ENCODE measurements at places on chromosomes 12 and 14.

- H3K27ac ChIP-seq, result no peak overlapping the region
- H3K4me3 ChIP-seq, result no peak overlapping the region
- no peak for DNase-seq
- H3K27me3 ChIP-seq, result no peaks in the 10 kb centered on the region
- no peaks in the 10 kb centered on the region for H3K4me1 ChIP-seq
These were observed 123.5 kb upstream of the RFLNA start for GRCh38 chr12:124171231-124171979.

GRCh38 chr12:84305144-84305543 lies 607.5 kb downstream of the SLC6A15 start:
- no peak overlapping the region for H3K27ac ChIP-seq
- no peak overlapping the region for H3K4me3 ChIP-seq
- peaks cover 6% of the 10 kb centered on the region for H3K4me1 ChIP-seq
- H3K36me3 ChIP-seq, result no peaks in the 10 kb centered on the region
- DNase-seq, result no peak
- no peaks in the 10 kb centered on the region for H3K27me3 ChIP-seq

- H3K4me3 ChIP-seq, result no peak overlapping the region
- H3K27me3 ChIP-seq, result no peaks in the 10 kb centered on the region
- H3K36me3 ChIP-seq, result no peaks in the 10 kb centered on the region
These were observed 514.6 kb upstream of the FBXO33 start for GRCh38 chr14:39946807-39947206.

GRCh38 chr14:64983439-64984310 lies 3.0 kb upstream of the FNTB start:
- peaks cover 55% of the 10 kb centered on the region for H3K27me3 ChIP-seq
- no peak overlapping the region for H3K27ac ChIP-seq
- DNase-seq, result no peak
- peaks cover 29% of the 10 kb centered on the region for H3K4me1 ChIP-seq

DNA sequence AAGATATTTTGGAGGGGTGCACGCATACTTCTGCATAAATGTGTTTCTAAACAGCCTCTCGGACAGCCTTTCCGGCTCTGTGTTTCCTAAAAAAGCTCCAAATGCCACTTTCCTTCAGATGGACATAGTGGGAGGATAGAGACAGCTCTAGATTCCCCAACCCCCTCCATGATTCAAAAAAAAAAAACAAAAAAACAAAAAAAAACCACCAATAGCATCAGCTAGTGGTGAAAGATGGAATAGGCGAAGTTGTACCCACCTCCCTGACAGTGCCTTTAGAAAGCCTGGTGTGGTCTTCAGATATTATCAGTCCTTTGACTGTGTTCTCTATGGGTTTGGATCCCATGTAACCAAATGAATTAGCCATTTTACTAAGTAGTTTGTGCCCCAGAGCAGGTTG lies 94.1 kb downstream of the PHETA1 start:
- H3K4me3 ChIP-seq, result no peak overlapping the region
- no peak overlapping the region for H3K27ac ChIP-seq
- no peaks in the 10 kb centered on the region for H3K27me3 ChIP-seq
- no peaks in the 10 kb centered on the region for H3K36me3 ChIP-seq

DNA sequence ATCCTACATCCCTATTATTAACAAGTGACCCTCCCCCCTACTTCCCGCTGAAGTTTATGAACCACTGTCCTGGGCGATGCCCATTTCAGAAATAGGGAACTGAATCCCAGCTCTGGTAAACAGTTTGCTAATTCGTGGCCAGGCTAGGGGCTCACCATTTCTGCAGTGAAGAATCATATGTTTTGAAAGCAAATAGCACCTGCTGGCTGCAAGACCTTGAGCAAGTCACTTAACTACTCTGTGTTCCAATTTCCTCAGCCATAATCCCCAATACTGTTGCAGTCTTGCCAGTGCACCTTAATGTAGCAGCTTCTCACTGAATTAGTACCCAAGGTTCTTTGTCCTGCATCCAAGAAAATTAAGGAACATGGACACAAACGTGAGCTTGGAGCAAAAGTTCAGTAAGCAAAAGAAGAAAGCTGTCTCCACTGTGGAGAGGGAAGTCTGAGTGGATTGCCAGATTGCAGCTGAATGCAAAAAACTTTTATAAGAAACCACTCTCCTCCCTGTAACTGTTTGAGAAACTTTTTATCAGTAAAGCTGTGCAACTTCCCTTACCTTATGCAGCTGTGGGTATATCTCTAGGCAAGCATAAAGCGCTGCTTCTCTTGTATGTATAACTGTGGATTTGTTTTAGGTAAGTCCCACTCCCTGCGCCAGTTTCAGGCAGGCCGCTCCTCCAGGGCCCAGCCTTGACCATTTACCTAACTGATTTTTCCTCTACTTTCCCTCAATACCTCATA lies 824 bp downstream of the OAS1 start:
- peak overlapping the region; percentile 67 for H3K27ac ChIP-seq
- H3K4me1 ChIP-seq, result peaks cover 8% of the 10 kb centered on the region
- peaks cover 4% of the 10 kb centered on the region for H3K36me3 ChIP-seq
- DNase-seq, result no peak

- H3K4me1 ChIP-seq, result peaks cover 58% of the 10 kb centered on the region
- H3K36me3 ChIP-seq, result no peaks in the 10 kb centered on the region
- peak overlapping the region; percentile 85 for H3K27ac ChIP-seq
- DNase-seq, result no peak
These were observed 751 bp downstream of the GDF11 start for GRCh38 chr12:55743406-55744339.

- peak within 1 kb of the TSS; percentile 98 for H3K4me3 ChIP-seq
- peak within 1 kb of the TSS; percentile 99 for H3K27ac ChIP-seq
- DNase-seq, result peak; percentile 79
- H3K27me3 ChIP-seq, result no peaks in the 10 kb centered on the region
- peaks cover 37% of the 10 kb centered on the region for H3K4me1 ChIP-seq
- H3K36me3 ChIP-seq, result no peaks in the 10 kb centered on the region
These were observed at the start of gene KLHDC2 for GRCh38 chr14:49767571-49768300. Gene KLHDC2 (plus strand): TSS chr14:49768153. CDS start chr14:49768469, 316 bp downstream.

DNA sequence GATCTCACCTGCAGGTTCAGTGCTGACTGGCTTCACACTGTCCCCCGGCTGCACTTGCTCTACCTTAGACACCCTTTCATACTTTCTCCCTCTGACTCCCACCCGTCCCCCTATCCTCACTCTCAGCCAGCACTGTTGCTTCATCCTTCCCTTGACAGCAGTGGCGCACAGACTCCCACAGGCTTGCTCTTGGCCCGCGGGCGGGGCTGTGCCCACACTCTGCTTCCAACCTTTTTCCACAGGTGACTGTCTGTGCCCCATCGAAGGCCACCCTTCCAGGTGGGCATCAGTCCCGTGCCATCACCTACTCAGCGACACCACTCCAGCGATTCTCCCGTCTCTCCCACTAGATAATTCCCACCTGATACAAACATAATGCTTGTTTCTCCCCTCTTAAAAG lies 1.0 kb upstream of the RPS6KL1 start:
- DNase-seq, result no peak
- no peaks in the 10 kb centered on the region for H3K36me3 ChIP-seq
- peak overlapping the region; percentile 4 for H3K4me3 ChIP-seq
- H3K27me3 ChIP-seq, result peaks cover 33% of the 10 kb centered on the region

- no peaks in the 10 kb centered on the region for H3K27me3 ChIP-seq
- no peak for DNase-seq
- H3K27ac ChIP-seq, result no peak overlapping the region
- no peaks in the 10 kb centered on the region for H3K4me1 ChIP-seq
- H3K4me3 ChIP-seq, result no peak overlapping the region
These were observed 72.9 kb downstream of the PRIMA1 start for GRCh38 chr14:93715279-93715927.

- H3K36me3 ChIP-seq, result no peaks in the 10 kb centered on the region
- no peak overlapping the region for H3K27ac ChIP-seq
- peaks cover 40% of the 10 kb centered on the region for H3K4me1 ChIP-seq
- no peak overlapping the region for H3K4me3 ChIP-seq
- DNase-seq, result no peak
These were observed 23.1 kb upstream of the PGF start for GRCh38 chr14:74978416-74978947.

- no peak overlapping the region for H3K4me3 ChIP-seq
- H3K4me1 ChIP-seq, result no peaks in the 10 kb centered on the region
- no peaks in the 10 kb centered on the region for H3K27me3 ChIP-seq
- no peaks in the 10 kb centered on the region for H3K36me3 ChIP-seq
These were observed 28.8 kb downstream of the MAP3K9 start for GRCh38 chr14:70780396-70781075.

GRCh38 chr12:14514154-14514842 lies 53.4 kb downstream of the PLBD1 start:
- DNase-seq, result no peak
- peaks cover 9% of the 10 kb centered on the region for H3K36me3 ChIP-seq
- H3K4me1 ChIP-seq, result peaks cover 4% of the 10 kb centered on the region
- H3K27me3 ChIP-seq, result no peaks in the 10 kb centered on the region
- no peak overlapping the region for H3K4me3 ChIP-seq

GRCh38 chr14:52907949-52908348 lies 42.9 kb downstream of the FERMT2 start:
- H3K27ac ChIP-seq, result no peak overlapping the region
- H3K27me3 ChIP-seq, result no peaks in the 10 kb centered on the region
- no peak for DNase-seq
- H3K4me3 ChIP-seq, result no peak overlapping the region

DNA sequence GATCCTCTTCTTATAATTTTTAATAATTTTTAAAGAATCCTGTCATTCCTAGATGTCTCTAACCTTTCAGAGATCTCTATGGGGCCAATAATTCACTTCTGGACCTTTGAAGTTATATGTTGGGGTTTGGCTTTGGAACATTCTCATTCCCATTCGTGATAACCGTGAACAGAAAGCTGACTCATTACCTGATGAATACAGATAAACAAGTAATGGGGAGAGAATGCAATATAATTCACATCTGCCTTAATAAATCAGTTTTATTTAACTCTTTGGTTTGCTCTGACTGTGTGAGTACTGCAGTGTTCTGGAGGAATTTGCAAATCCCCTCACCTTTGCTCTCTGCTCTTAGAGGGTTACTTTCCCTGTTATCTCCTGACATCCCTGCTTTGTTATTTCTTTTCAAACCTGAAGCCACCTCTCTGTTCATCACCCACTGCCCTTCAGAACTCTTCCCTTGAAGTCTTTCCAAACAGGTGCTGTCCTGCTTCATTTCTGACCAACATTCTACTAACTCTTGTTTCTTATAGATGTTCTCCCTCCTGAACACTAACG lies 79.6 kb upstream of the SLC38A2 start:
- H3K27me3 ChIP-seq, result no peaks in the 10 kb centered on the region
- H3K27ac ChIP-seq, result no peak overlapping the region
- no peaks in the 10 kb centered on the region for H3K36me3 ChIP-seq
- H3K4me1 ChIP-seq, result peaks cover 10% of the 10 kb centered on the region
- no peak overlapping the region for H3K4me3 ChIP-seq
- no peak for DNase-seq

GRCh38 chr14:28057359-28058296 lies 709.0 kb upstream of the FOXG1 start:
- no peaks in the 10 kb centered on the region for H3K27me3 ChIP-seq
- H3K4me3 ChIP-seq, result no peak overlapping the region
- DNase-seq, result no peak
- no peak overlapping the region for H3K27ac ChIP-seq

GRCh38 chr12:84497819-84498218 lies 414.8 kb downstream of the SLC6A15 start:
- H3K4me3 ChIP-seq, result no peak overlapping the region
- no peak for DNase-seq
- no peaks in the 10 kb centered on the region for H3K27me3 ChIP-seq
- no peaks in the 10 kb centered on the region for H3K36me3 ChIP-seq
- H3K4me1 ChIP-seq, result peaks cover under 1% of the 10 kb centered on the region

- H3K27me3 ChIP-seq, result no peaks in the 10 kb centered on the region
- no peaks in the 10 kb centered on the region for H3K4me1 ChIP-seq
- DNase-seq, result no peak
- H3K36me3 ChIP-seq, result peaks cover 3% of the 10 kb centered on the region
- H3K27ac ChIP-seq, result no peak overlapping the region
These were observed 303.4 kb downstream of the SEC23A start for GRCh38 chr14:38799671-38800070.

- no peaks in the 10 kb centered on the region for H3K4me1 ChIP-seq
- no peak overlapping the region for H3K27ac ChIP-seq
- H3K27me3 ChIP-seq, result no peaks in the 10 kb centered on the region
- peaks cover 5% of the 10 kb centered on the region for H3K36me3 ChIP-seq
- H3K4me3 ChIP-seq, result no peak overlapping the region
These were observed 11.2 kb downstream of the LMO3 start for GRCh38 chr12:16594797-16595196.

DNA sequence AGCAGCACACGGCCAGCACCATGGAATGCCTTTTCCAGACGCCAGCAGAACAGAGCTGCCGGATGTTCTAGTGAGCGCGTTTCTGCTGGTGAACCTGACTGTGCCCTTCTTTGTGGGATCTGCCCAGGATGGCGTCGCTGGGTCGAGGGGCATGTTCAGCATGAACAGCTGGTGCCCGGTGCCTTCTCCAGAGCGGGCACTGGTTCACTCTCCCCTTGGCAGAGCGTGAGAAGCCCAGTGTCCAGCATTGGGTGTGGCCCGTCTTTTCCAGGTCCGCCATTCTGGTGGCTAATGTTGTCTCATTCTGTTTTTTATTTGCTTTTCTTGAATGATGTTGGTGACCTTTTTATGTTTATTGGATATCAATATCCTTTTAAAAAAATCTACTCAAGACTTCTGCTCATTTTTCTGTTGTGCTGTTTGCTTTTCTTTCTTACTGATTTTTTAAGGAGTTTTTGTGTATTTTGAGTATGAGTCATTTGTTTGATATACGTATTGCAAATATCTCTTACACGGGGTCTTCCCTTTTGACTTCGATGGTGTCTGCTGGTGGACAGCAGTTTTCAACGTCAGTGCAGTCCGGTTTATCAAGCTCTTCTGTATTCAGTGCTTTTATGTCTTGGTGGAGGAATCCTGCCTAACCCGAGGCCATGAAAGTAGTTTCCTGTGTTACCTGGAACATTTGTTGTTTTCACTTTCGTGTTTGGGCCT lies 74.3 kb downstream of the ADGRD1 start:
- H3K4me3 ChIP-seq, result no peak overlapping the region
- peak overlapping the region; percentile 73 for H3K27ac ChIP-seq
- H3K27me3 ChIP-seq, result peaks cover 5% of the 10 kb centered on the region
- H3K4me1 ChIP-seq, result peaks cover 39% of the 10 kb centered on the region
- no peaks in the 10 kb centered on the region for H3K36me3 ChIP-seq

- peak within 1 kb of the TSS; percentile 91 for H3K4me3 ChIP-seq
- H3K36me3 ChIP-seq, result no peaks in the 10 kb centered on the region
- peak; percentile 71 for DNase-seq
- H3K27me3 ChIP-seq, result peaks cover 44% of the 10 kb centered on the region
- H3K4me1 ChIP-seq, result peaks cover 19% of the 10 kb centered on the region
These were observed at the start of gene NDRG2 for GRCh38 chr14:21024585-21025370. Gene NDRG2 (minus strand): TSS chr14:21025061. CDS start chr14:21023315, 1,746 bp downstream.

DNA sequence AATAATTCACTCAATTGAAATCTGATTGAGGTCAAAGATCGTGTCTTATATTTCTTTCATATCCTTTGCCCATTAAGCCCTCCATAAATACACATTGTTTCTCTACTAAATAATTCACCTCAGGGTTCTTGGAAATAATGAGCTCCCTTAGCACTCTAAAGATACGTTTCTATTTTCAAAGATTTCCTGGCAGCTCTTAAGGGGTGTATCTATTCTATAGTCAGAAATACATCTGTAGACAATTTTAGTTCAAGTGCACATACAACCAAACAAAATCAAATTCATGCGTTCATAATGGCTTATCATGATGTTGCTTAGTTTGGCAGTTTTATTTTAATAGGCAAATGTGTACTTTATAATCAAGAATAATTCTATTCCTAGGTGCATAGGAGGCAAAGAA lies 361.1 kb upstream of the DDHD1 start:
- H3K36me3 ChIP-seq, result no peaks in the 10 kb centered on the region
- no peak overlapping the region for H3K4me3 ChIP-seq
- no peaks in the 10 kb centered on the region for H3K4me1 ChIP-seq
- no peaks in the 10 kb centered on the region for H3K27me3 ChIP-seq

- H3K27me3 ChIP-seq, result peaks cover 19% of the 10 kb centered on the region
- DNase-seq, result no peak
- H3K4me3 ChIP-seq, result no peak overlapping the region
These were observed 179.2 kb downstream of the EMP1 start for GRCh38 chr12:13375583-13376345.

- peaks cover 13% of the 10 kb centered on the region for H3K4me1 ChIP-seq
- no peaks in the 10 kb centered on the region for H3K36me3 ChIP-seq
- peak; percentile 69 for DNase-seq
- H3K4me3 ChIP-seq, result no peak overlapping the region
These were observed 84.6 kb upstream of the CPSF6 start for GRCh38 chr12:69154585-69155363.

Measured in neural crest cell (in vitro differentiated cells).